ENCODE measurements at places on chromosomes 3 and 15.

DNA sequence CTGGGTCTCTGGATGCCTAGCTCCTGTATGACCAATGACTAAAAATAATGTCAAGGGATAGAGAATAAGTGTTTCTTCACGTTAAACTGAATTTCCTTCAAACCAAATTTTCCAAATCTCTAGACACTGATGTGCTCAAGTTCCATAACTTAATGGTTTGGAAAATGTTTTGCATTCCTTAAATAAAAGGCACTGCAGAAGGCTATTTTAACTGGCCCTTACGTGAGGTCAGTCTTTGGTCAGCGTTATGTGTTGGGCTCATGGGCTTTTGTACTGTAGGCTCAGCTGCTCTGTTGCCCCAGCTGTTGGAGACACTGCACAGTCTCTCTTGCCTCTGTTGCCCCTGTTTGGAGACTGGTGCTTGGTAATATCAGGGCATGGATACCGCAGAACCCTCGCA is 188.5 kb downstream of the TPRG1 start:
- DNase-seq: no peak

DNA sequence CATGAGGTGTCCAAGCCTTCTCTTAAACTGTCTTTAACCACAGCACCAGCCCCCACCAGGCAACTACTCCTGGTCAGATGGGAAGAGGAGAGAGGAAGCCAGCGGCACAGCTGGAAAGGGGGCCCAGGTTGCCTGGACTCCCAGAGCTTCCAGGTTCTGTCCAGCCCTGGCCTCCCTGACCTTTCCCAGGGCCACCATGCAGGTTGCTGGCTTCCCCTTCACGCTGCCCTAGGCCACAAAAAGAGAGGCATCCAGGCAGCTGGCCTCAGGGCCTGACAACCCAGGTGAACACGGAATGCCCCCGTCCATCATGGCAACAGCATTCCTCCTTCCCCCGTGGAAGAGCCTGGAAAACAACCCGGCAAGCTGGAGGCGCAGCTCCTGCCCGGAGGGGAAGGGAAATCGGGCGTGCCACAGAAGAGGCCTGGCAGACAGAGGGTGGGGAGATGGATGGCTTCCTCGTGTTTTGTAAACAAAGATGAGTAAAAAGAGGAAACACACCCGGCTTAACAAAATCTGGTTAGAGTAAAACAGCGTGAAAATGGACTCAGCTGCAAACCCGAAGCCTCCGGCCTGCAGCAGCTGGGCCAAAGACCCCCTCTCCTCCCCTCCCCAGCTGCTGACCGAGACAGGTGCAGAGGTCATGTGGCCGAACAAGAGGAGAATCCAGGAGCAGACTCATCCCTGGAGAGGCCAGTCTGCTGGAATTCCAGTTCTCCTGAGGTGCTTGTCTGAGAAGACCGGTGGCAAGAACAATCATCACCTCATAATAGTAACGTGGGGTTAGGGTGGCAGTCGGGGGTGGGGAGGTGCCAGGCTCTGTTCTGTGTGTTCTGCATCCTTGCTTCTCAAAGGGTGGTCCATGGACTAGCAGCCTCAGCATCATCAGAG is 15.5 kb downstream of the BMF start:
- no peak for DNase-seq

- DNase-seq: no peak
Measured at GRCh38 chr3:7144697-7145308, 283.9 kb downstream of the GRM7 start.

DNA sequence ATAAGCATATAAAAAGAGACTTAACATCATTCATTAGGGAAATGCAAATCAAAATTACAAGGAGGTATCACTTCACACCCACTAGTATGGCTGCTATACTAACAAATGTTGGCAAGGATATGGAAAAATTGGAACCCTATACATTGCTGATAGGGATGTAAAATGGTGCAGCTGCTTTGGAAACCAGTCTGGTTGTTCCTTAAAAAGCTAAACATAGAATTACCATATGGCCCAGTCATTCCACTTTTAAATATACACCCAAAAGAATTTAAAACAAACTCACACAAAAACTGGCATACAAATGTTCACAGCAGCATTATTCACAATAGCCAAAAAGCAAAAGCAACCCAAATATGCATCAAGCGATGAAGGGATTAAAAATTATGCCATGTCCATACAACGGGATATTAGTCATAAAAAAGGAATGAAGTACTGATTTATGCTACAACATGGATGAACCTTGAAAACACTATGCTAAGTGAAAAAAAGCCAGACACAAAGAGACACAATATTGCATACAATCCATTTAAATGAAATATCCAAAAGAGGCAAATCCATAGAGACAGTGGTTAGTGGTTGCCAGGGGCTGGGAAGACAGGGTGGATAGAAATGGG is 118.3 kb downstream of the OSBPL10 start:
- no peak for DNase-seq

GRCh38 chr15:67794832-67795574 is 30.3 kb upstream of the SKOR1 start:
- peak; percentile 15 for DNase-seq

GRCh38 chr3:182135056-182135455 is 423.3 kb downstream of the SOX2 start:
- no peak for DNase-seq

DNA sequence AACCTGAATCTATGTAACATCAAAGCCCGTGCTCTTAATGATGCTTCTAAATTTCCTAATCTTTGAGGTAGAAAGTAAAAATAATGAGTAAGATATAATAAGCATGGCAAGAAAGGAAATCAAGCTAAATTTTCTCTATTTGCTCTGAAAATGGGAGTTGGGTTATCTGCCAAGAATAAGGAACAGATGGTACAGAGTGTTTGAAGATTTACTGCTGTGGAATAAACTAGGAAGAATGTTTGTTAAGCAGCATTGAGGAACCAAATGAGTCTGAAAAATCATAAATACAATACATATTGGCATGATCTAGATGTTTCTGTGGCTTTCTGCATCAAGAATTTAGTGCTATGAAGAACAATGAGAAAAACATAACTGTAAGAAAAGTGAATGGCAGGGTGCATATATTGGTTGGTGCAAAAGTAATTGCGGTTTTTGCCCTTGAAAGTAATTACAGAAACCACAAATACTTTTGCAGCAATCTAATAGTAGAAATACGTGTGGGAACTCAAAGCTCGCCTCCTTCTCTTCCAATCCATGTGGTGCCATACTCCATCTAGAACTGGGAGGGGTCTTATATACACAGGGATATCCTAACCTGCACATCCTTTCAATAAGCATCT is 87.6 kb downstream of the SUCNR1 start:
- no peak for DNase-seq

- DNase-seq: peak; percentile 64
Measured at GRCh38 chr3:46895204-46895660, 17.7 kb downstream of the PTH1R start.

DNA sequence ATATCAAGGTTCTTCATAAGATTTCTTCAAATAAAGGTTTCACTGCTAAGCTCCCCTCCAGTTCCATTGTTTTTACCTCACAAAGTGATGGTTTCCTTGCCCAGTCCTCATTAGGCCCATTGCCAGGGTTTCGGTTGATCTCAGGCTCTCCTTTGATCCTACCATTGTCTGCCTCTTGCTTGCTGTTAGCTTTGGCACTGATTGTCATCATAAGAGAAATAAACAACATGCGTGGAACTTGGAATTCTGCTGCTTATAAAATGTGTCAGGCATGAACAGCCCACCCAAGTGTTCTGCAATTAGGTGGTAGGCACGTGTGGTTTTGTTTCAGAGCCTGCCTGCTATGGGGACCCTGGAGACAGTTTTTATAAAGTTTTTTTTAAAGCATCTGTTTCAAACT is 107.6 kb upstream of the BFSP2 start:
- no peak for DNase-seq

DNA sequence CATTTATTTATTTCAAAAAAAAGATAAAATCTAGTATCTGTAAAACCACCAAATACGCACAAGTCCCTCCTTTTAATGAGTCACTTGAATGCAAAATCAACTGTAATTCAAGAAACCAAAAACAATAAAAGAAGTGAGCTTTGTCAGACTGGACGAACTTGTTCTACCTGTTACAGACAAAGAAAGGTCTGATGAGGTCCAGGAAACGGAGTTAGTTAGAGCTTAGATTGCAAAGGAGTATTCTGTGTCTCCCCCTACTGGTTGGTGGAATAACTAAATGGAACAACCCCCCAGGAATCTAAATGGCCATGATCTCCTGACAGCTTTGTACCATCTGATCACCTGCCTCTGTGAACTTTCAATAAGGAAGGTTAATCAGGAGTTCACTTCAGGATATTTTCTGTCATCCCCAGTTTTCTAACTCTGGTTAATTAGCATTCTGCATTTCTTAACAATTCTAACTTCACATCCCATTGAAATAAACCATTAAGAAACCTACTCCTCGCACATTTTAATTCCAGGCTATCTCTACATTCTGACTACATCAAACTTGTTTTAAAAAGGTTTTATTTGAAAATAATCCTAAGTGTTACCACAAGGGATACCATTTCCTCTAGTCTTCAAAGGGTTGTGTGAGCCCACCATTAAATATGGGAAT is 333.0 kb upstream of the SATB1 start:
- no peak for DNase-seq

DNA sequence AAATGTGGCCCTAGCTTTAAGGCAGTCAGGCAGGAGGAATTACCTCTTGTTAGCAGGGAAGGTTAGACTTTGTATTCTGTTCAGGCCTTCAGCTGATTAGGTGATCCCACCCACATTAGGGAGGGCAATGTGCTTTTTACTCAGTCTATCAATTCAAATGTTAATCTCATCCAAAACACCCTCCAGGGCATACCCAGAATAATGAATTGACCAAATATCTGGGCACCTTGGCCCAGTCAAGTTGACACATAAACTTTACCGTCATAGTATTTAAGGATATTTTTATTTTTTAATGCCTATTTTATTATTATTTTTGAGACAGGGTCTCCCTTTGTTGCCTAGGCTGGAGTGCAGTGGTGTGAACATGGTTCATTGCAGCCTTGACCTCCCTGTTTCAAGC is 146.1 kb downstream of the PTPRG start:
- no peak for DNase-seq

DNA sequence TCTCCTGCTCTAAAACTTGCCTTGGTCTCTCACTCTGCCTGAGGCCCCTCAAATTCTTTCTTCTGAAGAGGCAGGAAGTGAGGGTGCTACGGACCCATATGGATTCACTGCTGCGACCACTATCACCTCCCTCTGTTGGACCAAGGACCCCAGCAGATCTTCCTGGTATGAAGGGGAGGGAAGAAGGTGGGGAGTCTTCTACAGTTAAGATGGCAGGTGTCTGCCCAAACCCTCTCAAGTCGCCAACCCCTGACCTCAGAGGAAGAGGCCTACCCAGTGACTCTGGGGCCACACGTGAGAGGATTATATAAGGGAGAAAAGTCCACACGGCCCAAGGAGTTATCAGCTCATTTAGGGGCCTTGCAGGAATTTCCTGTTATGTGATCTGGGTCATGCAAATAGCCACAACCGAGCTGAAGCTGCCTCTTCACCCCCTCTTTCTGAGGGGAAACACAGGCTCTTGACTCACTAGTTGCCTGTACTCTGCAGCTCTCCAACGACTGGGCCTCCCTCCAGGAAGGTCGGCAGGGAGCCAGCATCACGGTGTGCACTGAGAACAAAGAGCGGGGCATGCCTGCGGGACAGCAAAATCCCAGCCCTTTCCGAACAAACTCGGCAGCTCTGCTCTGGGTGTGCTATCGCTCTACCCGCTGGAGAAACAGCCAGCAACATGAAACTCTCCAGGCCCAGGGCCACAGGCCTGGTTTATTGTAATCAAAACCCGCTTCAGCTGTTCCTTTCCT is 116.0 kb downstream of the XXYLT1 start:
- DNase-seq: no peak

DNA sequence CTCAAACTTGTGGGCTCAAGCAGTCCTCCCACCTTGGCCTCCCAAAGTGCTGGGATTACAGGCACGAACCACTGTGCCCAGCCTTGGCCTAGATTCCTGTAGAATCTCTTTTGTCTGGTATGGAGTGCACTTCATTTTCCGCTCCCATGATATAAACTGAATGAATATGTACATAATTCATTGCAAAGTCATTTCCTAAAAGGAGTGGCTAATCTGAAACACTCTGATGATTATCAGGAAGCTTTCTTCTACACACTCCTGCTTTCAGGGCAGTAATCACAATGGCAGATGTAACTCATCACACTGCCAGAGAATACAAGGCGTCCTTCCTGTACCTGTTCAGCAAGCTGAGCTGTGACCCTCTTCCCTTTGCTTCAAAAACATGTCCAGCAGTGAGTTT is 28.6 kb downstream of the RLBP1 start:
- DNase-seq: no peak

GRCh38 chr3:63687278-63688225 is 35.1 kb downstream of the SNTN start:
- no peak for DNase-seq

GRCh38 chr15:60376677-60377095 is 21.1 kb downstream of the ANXA2 start:
- no peak for DNase-seq

- DNase-seq: no peak
Measured at GRCh38 chr3:183987000-183987600, 30.6 kb downstream of the ABCC5 start.

DNA sequence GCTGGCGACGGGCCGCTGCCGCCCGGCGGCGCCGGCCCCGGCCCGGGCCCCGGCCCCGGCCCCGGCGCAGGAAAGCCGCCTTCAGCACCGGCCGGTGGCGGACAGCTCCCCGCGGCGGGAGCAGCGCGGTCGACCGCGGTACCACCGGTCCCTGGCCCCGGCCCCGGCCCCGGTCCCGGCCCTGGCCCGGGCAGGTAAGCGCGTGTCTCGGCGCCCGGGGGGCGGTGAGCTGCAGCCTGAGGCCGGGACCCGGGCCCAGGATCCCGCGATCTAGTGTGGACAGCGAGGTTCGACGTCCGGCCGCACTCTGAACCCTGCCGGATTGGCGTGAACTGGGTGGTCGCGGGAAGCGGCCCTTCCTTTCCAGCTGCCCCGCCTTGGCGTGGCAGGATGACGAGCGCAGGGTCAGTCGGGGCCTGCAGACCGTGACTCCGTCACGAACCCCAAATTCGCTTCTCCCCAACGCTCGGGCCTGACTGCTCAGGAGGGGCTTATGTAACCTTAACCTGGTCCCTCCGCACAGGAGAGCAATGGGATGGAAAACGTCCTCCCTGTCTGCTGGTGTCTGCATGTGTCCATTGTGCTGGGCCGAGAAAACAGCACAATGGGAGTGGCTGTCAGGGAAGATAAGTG is 472 bp downstream of the BSN start:
- DNase-seq: no peak

GRCh38 chr3:174355505-174355904 is 503.6 kb upstream of the NAALADL2 start:
- DNase-seq: no peak

GRCh38 chr3:150309557-150309956 is 98.5 kb upstream of the TSC22D2 start:
- no peak for DNase-seq
